ENCODE measurements at places on chromosomes 2 and 18.
A peak's percentile ranks its signal among the peaks of the same experiment; 100 is the strongest.

DNA sequence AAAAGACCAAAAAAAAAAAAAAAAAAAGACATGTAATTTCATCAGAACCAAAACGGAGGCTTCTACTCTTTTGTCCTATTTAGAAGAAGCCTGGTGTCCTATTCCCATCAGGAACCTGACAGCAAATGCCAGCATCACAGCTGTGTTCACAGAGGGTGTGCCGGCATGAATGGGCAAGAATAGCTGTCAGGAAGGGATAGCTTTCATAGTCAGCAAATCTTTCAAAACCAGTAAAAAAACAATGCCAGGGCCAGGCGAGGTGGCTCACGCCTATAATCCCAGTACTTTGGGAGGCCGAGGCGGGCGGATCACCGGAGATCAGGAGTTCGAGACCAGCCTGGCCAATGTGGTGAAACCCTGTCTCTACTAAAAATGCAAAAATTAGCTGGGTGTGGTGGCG, 231.8 kb upstream of the PXDN start:
- no peak for DNase-seq

DNA sequence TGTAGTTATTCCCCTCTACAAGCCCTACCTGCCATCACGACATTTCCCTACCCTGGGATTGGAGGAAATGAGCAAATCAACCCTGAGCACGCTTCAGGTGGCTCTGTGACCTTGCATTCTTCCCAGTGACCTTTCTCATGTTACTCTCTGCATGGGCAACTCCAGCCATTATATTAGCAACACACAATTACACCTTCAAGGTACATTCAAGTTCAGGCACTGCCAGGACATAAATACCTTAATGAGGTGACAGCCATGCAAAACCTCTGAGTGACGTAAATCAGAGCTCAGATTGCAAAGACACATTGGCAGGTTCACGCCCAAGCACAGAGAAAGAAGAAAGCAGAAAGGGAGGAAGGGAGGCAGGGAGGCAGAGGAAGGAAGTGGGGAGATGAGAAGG, 68.7 kb upstream of the ALK start:
- DNase-seq = peak; percentile 5

DNA sequence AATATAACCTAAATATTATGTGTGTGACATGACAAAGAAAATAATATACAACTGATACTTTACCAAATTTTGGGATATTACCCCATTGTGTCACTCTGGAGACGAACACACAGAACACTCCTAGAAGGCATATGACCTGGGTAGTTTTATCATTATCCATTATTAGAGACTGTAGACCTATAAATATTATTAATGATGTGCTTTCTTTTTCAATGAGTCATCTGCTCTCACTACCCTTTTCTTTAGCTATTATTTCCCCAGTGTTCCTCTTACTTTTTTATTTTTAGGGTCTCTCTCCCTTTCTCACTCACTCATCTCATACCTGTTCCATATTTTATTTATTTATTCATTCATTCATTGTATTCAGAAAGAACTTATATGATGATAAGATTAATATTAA, 143.3 kb upstream of the ITGA4 start:
- no peak for DNase-seq

- no peak for DNase-seq
These were observed 74.5 kb downstream of the USP40 start for GRCh38 chr2:233492078-233492477.

DNA sequence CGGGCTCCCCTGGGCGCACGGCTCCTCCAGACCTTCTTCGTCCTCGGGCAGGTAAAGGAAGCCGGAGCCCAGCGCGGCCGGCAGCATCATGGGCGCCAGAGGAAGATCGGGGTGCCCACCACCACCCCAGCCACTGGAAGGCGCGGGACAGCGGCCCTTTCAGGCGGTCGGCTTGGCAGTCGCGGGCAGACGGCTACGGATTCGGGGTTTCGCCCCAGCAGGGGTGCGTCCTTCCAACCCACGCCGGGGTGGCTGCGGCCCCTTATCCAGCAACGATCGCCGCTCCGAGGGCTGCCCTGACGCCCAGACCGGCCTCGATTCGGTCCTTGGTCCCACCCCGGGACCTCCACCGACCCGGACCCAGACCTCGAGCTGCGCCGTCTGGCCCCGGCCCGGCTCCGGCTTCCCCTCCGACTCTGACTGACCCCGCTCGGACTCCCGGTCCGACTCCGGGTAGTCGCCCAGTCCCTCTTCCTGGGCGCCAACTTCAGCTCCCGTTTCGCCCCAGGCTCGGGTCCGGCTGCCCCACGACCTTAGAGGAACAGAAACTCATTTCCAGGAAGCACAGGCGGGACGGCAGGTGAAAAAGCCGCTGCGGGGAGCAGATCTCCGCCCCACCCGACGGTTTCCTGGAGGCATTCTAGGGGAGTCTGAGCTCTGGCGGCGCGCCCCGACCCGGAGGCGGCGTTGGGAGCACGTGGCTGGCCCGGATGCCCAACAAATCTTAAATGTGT, 30.2 kb upstream of the SSB start:
- no peak for DNase-seq

- DNase-seq = no peak
These were observed 30.5 kb upstream of the ITGA4 start for GRCh38 chr2:181426672-181427071.

DNA sequence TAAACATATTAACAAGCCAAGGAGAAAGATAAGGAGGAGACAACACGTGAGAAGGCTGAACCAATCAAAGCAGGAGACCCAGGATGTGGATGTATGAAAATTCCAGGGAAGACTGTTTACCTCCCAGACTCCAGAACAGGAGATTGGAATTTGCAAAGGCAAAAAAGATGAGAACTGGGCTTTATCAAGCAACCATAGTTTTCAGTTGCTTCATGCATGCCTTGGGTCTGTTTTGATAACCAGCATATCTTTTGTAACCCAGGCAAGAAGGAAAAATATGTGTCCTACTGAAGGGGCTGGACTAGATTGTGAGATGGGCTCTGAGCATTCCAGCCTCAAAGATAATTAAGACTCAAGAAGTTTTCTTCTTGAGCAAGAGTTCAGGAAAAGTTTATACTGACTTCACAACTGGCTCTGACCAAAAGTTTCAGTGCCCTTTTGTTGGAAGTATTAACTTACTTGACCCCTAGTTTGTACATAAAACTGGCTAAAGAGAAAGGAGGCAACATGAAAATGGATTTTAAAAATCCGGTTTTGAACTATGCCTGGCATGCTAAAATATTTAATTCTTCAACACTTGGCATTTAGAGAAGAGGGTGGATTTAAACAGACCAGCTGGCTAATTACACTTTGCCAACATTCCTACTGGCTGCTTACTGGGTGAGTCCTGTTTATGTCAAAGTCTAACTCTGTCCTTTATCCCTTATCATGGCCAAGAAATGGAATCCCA, 79.3 kb upstream of the CD28 start:
- no peak for DNase-seq

DNA sequence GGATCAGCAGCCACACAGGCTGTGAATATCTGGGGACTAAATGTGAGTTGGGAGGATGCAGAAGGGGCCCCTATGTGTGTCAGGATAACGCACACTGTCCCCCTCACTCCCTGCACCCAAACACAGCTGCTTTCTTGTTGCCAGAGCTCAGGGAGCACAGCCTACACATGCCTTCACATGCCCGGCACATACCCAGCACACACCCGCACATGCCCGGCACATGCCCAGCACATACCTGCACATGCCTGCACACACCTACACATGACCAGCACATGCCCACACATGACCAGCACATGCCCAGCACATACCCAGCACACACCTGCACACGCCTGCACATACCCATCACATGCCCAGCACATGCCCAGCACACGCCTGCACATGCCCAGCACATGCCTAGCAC, 75.6 kb downstream of the TPO start:
- DNase-seq = no peak

GRCh38 chr18:8001711-8002301, 434.7 kb downstream of the PTPRM start:
- no peak for DNase-seq

DNA sequence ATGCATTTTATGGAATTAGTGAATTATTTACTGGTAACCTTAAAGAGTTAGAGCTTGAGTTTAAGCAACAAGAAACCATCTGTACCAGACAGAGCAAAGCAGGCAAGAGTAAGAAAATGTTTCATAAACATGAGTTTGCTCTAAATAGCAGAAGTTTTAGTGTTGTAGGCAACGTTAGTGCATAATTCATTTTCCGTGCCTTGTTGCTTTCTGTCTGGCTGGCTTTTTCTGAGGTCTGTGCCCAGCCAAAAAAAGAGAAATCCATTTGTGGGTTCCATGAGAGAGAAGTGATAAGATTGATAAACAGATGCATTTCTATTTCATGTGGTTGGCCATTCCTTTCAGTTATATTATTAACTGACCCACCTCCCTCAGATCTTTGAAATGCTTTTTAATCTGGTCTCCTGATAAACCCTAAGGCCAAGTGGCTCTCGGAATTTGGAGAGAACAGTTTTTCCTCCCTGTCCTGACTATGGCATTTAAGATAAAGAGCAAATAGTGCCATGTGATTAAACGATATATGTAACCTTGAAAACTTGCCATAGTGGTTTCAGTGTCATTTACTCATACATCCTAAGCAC, 139.5 kb upstream of the LMAN1 start:
- no peak for DNase-seq

GRCh38 chr2:98901291-98901690, 34.7 kb downstream of the CRACDL start:
- DNase-seq = no peak
